ENCODE measurements at places on chromosomes 5 and 9.

DNA sequence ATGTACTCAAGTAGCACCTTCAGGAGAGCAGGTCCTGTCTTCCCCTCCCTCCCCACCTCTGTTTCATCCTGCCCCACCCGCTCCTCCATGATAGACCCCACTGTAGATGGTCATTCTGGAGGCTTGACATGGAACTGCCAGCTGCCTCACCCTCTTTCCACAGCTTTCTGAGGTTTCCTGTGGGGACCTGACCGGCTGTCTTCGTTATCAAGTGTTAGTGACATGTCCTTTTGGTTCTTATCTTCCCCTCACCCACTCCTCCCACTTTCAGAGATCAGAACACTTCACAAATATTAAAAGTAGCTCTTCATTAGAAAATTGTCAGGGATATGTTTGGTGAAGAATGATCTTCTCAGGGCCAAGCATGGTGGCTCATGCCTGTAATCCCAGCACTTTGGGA lies 52.7 kb downstream of the MEGF10 start:
- DNase-seq, result no peak

- no peak for DNase-seq
These were observed 197.7 kb downstream of the C9orf50 start for GRCh38 chr9:129423216-129423615.

GRCh38 chr5:60943624-60944023 lies 1.2 kb downstream of the ERCC8 start:
- no peak for DNase-seq

DNA sequence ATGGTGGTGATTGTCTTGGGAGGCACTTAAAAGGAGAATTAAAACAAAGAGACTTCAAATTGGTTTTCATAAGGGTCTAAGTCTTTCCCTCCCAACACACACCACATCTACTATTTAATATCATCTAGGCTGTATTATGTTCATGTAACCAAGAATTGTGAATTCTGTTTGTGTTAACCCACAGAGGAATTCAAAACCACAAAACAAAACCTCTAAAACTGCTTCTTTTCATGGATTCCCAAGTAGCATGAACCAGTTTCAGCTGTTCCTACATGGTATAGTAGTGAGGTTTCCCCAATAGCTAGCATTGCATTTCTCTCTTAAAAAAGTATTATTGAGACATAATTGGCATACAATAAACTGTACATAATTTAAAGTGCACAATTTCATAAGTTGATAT lies 283.8 kb downstream of the CD180 start:
- DNase-seq, result no peak

DNA sequence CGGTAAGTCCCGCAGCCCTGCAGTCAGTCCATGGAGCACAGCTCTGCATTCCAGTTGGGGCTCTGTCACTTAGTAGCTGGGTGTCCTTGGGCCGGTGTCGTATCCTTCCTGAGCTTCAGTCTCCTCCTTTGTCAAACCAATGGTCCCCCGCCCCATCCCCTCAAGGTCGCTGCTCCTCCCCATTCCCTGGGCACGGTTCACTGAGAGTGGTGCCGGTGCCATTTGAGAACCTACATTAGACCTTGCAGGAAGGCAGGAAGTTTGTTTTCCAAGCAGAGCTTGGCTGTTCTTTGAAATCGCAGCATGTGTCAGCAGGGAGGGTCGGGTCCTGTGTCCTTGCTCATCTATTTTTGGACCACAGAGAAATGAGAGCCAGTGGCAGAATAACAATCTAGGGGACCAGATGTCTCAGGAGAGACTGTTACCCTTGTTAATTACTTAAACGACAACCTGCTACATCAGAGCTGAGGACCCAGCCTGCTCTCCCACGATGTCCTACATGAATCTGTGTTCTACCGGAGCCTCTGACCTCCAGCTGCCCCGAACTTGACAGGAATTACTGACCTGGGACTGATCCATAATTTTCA lies 21.7 kb upstream of the BARHL1 start:
- no peak for DNase-seq

DNA sequence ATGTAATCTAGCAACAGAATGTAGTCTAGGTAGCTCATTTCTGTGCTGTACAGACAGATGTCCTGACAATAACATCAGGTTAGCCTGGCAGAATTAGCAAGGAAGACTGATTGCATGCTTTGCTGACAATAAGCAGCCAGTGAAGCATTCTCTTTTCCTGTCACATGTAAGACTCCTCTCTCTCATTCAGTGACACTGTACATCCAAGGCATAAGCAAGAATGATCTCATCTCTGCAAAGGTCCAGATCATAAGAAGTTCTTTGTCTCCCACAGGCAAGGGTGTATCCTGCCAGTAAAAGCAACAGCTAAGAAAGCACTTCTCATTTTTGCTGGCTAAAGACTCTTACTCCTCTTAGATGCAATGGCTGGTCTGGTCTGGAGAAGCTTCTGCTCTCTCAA lies 861.8 kb downstream of the TAF11L14 start:
- no peak for DNase-seq

DNA sequence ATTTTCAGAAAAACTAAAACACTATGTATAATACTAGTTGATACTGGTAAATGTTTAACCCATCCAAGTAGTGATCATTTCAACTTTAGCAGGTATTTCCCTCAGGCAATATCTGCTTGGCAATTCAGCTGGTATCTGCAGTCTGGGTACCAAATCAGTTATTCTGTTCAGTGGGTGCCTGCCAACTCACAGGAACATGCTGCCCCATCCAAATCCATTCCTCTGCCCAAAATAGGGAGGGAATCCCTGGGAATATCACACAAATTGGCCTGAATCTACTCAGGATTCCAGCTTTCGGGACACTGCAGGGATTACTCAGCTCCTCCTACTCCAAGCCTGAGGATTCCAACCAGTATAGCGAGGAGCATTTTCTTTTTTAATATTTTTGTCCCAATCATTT lies 61.7 kb upstream of the PDE4D start:
- no peak for DNase-seq

GRCh38 chr5:61286446-61287132 lies 45.5 kb upstream of the ZSWIM6 start:
- DNase-seq, result no peak

DNA sequence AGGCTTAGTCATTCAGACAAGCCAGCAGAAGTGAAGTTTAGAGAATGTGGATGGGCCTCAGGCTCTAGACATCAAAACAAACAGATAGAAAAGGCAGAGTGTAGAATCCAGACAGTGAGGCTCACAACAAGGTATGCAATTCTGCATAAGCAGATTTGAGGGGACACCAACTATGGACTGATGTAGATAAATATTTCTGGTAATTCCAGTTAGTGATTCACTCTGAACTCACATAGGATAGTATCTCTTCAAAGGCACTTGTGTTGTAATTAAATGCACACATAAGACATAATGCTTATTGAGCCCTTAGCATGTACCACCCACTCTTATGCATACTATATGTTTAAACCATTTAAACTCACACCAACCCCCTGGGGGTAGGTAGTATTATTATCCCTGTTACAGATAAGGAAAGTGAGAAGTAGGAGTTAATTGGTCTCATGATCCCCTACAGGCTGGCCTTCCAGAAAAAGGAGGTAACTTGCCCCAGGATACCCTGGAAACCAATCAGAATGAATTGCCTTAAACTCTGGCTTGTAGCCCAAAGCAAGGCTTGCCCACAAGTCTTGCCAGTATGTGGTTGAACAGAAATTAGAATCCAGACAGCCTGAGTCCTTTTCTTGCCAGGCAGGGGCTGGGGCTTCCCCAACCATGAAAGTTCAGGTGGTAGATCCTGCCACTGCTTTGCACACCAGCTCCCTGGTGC lies 39.5 kb upstream of the HSPB3 start:
- DNase-seq, result no peak

DNA sequence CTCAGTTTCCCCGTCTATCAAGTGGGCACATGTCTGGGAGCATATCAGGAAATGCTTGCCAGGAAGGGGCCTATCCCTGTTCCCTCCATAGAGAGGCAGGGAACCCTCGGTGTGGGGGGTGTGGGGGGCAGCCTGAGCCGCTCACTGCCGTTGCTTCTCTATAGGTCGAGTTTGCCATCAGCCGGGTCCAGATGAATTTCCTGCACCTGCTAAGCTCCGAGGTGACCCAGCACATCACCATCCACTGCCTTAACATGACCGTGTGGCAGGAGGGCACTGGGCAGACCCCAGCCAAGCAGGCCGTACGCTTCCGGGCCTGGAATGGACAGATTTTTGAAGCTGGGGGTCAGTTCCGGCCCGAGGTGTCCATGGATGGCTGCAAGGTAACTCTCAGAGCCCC lies 13.8 kb upstream of the ORM1 start:
- no peak for DNase-seq

- DNase-seq, result no peak
These were observed 177.0 kb upstream of the PPP1R26 start for GRCh38 chr9:135302329-135303279.

DNA sequence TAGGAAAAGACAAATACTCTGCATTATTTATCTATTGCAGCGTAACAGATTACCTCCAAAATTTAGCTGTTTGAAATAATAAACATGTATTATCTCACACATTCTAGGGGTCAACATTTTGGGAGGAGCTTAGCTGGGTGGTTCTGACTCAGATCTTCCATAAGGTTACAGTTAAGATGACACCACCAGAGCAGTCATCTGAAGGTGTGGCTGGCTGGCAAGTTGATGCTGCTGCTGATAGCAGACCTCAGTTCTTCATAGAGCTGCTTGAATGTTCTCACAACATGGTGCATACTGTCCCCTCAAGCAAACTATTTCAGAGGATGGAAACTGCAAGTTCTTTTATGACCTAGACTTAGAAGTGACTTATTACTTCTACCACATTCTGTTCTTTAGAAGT lies 146.3 kb upstream of the FSTL4 start:
- DNase-seq, result no peak

DNA sequence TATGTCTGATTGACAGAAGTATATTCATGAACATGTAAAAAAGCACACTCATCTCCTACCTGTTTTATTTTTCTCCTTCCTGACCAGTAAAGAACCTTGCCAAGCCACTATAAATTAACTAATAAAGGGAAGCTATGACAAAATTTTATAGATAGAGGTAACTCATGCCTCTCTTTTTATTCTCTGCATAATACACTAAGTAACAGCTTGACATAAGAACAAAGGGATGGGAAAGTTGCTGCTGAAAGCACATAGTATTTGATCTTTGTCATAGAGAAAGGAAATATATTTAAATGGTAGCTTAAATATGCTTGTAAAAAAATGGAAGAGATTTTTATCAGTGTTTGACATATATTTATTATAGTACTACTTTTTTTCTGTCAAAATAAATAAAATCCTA lies 1065.7 kb upstream of the CDH9 start:
- no peak for DNase-seq

DNA sequence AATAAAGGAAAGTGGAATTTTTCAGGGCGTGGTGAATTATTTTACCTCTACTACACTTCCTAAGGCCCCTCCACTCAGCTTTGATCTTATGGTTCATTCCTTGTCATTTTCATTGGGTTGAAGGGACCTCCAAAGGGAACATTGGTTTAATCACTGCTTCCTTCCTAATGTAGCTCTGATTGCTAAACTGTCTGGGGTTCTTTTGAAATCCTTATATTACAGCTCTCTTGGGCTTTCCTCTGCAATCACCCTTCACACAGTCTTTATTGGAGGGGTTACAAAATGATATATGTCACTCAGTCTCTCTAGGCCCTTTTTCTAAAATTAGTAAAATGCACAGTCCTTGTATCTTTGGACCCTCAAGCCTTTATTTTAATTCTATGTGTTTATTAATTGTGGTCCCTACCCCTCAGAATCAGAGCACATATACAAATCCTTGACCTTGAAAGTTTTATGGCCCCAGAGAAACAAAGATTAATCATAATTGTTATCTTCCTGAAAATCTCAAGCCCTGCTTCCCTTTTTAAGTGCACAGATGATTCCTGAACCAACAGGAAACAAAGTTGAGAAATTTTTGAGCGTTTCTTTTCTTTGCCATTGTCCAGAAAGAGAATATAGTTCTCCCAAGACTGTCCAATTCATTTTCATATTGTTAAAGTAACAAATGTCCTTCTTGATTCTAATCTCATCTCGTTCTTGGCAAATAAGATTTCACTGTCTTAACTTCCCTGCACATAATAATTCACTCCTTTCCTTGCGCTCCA lies 330.0 kb downstream of the ARRDC3 start:
- DNase-seq, result no peak
